ENCODE measurements at places on chromosomes 4 and X.

- no peak for DNase-seq
These were observed 237.5 kb downstream of the COL25A1 start for GRCh38 chr4:109065006-109065405.

GRCh38 chr4:111269439-111269838 lies 646.6 kb upstream of the PITX2 start:
- DNase-seq: no peak

GRCh38 chr4:55396308-55397125 lies 760 bp downstream of the TMEM165 start:
- no peak for DNase-seq

DNA sequence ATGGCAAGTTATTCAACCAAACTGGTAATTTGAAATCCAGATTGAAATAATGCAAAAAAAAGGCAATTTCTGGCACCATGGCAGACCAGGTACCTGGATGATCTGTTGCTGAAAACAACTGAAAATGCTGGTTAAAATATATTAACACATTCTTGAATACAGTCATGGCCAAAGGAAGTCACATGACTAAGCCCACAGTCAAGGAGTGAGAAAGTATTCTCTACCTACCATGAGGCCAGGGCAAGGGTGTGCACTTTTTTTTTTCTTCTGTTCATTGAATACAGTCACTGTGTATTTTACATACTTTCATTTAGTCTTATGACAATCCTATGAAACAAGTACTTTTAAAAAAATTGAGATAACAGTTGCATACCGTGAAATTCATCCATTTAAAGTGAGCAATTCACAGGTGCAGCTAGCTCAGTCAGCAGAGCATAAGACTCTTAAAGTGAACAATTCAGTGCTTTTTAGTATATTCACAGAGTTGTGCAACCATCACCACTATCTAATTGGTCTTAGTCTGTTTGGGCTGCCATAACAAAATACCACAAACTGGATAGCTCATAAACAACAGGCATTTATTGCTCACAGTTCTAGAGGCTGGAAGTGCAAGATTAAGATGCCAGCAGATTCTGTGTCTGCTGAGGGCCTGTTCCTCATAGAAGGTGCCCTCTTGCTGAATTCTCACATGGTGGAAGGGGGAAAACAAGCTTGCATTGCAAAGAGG lies 4.8 kb upstream of the MPP1 start:
- no peak for DNase-seq

DNA sequence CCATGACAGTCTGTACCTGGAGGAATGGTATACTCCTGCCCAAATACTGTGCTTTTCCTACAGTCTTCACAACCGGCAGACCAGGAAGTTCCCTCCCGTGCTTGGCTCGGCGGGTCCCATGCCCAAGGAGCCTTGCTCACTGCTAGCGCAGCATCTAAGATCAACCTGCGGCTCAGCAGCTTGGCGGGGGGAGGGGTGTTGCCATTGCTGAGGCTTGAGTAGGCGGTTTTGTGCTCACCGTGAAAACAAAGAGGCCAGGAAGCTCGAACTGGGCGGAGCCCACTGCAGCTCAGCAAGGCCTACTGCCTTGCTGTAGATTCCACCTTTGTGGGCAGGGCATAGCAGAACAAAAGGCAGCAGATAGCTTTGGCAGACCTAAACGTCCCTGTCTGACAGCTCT lies 152.7 kb downstream of the TEX11 start:
- peak; percentile 24 for DNase-seq
